ENCODE measurements at places on chromosomes 13 and 19.
A peak's percentile ranks its signal among the peaks of the same experiment; 100 is the strongest.

GRCh38 chr19:35211545-35212230 is 16.9 kb downstream of the FAM187B start:
- peak; percentile 41 for DNase-seq

DNA sequence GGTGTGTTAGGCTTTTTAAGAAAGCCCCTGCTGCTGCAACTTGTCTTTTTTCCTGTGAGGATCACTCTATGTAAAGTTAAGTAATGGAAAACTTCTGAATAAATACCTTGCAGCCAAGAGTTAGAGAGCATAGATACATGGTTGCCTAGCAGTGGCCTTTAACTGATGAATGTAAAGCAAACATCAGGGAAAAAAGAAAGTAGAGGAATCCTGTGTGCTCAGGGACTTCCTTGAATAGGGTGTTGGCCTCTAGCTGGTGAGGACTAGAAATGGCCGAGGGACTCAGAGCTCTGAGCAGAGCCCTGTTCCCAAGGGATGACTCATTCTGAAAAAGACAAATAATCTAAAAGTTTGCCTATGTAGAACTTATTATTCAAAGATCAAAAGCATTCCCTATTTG is 135.7 kb downstream of the MIPEP start:
- DNase-seq, result no peak

- DNase-seq, result no peak
Measured at GRCh38 chr19:13689085-13689484, 75.2 kb upstream of the MRI1 start.

- no peak for DNase-seq
Measured at GRCh38 chr13:78341032-78341431, 262.3 kb downstream of the POU4F1 start.

DNA sequence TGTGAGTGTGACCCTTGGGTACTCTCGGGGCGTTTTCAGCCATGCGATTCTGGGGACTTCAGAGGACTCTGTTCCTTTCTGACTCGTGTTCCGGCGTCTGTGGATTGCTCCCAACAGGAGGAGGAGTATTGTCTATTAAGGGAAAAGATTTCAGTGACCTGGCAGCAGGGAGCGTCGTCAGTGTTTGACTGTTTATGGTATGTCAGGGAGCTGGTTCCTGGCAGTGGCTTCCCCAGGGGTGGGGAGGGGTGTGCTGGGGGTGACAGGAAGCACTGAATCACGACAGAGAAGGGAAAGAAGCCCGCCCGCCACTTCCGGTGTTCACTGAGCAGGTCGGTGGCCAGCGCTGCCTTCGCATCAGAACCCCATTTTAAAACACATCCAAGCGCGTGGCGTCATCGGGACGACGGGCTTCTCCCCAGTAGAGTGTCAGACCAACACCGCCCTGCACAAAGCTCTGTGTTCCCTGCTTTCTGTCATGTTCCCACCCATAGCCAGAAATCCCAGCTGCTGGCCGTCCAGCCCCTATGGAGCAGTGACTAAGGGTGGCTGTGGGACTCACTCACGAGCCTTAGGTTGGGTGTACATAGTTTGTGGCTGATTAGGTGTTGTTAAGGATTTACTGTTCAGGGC is 33.8 kb downstream of the COL4A2 start:
- DNase-seq, result peak; percentile 9

- no peak for DNase-seq
Measured at GRCh38 chr19:33831825-33832224, 35.2 kb downstream of the KCTD15 start.

DNA sequence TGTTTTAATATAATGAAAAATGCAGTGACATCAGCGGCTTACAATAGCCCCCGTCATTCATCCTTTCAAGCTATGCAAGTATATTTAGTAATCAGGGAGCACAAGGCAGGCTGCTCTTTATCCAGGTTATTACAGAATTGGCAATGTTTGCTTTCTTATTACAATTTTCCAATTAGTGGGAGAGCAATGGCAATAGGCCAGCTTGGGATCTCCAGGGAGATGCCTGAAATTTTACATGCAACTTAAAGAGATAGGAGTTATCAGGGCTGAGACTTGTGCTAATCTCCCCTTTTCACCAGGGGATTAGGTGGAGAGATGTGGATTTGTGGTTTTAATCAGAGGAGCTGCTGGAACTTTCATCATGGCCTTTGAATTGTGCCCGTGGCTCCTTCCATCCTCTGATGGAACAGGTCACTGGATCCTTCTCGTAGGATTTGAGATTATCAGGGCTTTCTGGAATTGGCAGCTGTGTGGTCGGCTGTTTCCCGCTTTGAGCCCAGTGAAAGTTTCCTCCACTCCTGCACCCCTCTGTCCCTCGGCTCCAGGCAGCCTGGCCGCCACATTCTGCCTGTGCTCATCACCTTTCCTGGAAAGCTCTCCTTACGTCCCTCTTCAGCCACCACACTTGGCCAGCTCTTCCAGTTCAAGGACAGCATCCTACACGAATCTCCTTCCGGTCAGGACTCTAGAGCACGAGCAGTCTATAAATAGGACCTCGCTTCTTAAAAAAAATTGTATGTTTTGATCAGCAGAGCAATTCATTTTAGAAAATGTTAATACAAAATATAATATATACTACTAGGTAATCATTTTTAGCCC is 47.0 kb downstream of the CBY2 start:
- no peak for DNase-seq

GRCh38 chr13:45242524-45242923 is 41.7 kb upstream of the KCTD4 start:
- no peak for DNase-seq

GRCh38 chr13:21025539-21025938 is 35.8 kb downstream of the LATS2 start:
- DNase-seq, result no peak

- DNase-seq, result no peak
Measured at GRCh38 chr13:50319635-50320255, 304.5 kb downstream of the KCNRG start.

DNA sequence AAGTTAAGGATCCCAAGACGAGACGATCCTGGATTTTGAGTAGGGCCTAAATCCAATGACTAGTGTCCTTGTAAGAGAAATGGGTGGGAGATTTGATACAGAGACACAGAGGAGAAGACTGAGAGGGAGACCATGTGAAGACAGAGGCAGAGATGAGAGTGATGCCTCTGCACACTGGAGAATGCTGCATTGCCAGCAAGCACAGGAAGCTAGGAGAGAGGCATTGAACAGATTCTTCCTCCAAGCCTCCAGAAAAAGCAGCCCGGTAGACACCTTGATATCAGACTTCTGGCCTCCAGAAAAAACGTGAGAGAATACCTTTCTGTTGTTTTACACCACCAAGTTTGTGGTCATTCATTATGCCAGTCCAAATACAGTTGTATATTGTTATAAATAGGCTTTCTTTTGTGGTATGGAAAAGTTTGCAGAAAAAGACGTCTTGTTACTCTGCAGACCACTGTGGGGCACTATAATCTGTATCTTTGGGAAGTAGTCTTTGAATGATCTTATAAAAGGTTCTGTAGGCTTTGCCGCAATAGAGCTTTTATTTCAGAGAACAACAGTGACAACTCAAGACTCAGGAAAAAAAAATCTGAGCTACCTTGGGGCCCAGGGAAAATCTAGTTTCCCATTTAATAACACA is 17.9 kb upstream of the RFC3 start:
- no peak for DNase-seq

- DNase-seq, result no peak
Measured at GRCh38 chr13:37586164-37586563, 12.4 kb downstream of the POSTN start.

DNA sequence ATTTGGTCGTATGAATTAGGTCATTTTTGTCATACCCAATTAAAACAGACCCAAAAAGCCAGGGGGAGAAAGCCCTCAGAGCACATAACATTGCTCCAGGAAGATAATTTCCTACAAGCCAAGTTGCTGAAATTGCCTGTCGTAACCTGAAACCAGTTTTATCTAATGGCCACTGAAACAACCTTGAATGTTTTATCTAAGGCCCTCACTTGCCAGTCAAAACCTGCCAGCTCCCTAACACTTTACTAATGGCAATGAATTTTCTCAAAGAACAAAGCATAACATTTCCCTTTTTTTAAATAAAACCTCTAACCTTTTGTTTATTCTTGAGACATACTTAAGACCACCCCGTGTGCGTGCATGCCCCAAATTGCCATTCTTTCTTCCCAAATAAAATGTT is 496.2 kb upstream of the KLHL1 start:
- DNase-seq, result no peak

GRCh38 chr19:27775395-27775794 is 1437.6 kb downstream of the UQCRFS1 start:
- no peak for DNase-seq

GRCh38 chr19:13952931-13953531 is 722 bp downstream of the DCAF15 start:
- DNase-seq, result no peak
